ENCODE measurements at places on chromosomes 2 and 18.

- no peak for DNase-seq
- no peak overlapping the region for H3K27ac ChIP-seq
- H3K36me3 ChIP-seq, result peaks cover 20% of the 10 kb centered on the region
- no peak overlapping the region for H3K4me3 ChIP-seq
These were observed 49.0 kb upstream of the TWSG1 start for GRCh38 chr18:9285604-9286003.

DNA sequence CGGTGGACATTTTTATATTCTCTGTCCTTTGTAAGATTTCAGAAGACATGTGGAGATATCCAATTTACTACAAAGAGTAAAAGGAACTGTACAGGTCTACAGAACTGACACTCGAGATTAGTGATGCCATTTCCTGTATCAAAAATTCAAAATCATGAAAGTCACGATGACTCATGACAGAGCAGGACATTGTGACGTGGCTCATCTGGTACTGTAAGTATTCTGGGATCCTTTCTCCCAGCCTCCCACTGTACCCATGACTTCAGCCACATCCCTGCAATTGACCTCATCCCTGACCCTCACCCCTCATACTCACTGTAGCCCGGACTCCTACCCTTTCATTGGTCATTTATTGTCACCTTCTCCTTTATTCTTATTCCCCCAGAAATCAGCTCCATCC, 736.5 kb downstream of the EPHA4 start:
- H3K27me3 ChIP-seq, result no peaks in the 10 kb centered on the region
- no peaks in the 10 kb centered on the region for H3K36me3 ChIP-seq
- no peak for DNase-seq
- no peak overlapping the region for H3K4me3 ChIP-seq
- no peaks in the 10 kb centered on the region for H3K4me1 ChIP-seq
- no peak overlapping the region for H3K27ac ChIP-seq

GRCh38 chr18:58088691-58089065, 44.7 kb downstream of the NEDD4L start:
- DNase-seq, result no peak
- H3K4me3 ChIP-seq, result no peak overlapping the region

DNA sequence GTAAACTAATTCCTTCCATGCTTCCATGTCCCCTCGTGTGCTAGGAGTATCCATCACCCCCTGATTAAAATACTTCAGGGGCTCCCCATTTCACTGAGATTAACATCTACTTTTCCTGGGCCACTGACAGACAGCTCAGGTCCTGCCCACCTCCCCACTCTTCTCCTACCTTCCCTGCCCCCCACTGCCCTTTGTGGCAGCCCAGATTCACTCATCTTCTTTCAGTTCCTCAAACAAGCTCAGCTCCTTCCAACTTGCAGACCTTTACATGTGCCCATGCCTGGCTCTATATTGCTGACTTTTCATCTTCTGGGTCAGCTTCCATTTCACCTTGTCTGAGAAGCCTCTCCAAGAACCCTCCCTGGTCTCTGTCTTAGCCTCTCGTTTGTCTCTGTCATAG, 12.0 kb downstream of the RUFY4 start:
- peaks cover 9% of the 10 kb centered on the region for H3K27me3 ChIP-seq
- peaks cover 12% of the 10 kb centered on the region for H3K36me3 ChIP-seq
- no peak overlapping the region for H3K4me3 ChIP-seq
- H3K27ac ChIP-seq, result no peak overlapping the region
